NB4 (cell line): ENCODE measurements at places on chromosomes 11 and 22.

GRCh38 chr11:69644071-69644961 lies 3.4 kb downstream of the CCND1 start:
- no peak for DNase-seq

DNA sequence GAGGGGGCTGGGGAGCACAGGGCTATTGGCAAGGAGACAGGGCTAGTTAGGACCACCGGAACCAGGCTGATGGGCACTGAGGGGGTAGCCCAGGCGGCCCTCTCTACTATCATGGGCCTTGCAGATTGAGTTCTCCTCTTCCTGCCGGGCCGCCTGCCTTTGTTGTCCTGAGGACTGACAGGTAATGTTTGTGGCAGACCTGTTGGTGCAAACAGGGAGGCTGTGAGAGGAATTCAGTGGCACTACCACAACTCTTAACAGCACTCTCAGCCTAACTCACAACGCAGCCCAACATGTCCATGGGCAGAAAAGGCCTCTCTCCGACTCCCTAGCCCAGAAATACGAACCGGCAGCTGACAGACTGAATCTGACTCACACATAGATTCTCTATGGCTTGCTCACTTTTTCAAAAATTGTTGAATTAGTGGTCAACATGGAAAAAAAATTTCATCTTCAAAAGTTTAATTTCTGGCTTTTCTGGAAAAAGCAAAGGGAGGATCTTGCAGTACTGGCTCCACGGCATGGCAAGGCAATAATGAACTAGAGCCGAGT lies 11.4 kb downstream of the KCNJ5 start:
- DNase-seq = no peak

DNA sequence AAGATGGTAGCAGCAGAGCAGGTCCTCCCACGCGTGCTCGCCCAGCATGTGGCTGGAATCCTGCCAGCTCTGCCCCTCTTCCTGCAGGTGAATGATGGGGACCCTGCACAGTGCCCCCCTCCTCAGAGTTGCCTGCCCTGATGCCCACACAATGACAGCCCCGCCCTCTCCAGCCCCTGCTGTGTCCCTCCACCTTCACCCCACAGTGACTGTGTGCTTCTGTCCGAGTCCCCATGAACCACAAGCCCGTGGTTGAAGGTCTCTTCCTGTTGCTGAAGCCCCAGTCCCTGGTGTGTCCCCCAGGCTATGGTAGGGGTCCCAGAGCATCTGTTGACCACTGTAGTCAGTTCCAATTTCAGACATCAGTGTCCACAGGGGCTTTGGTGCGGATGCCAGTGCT lies 71.0 kb downstream of the BRD1 start:
- DNase-seq = no peak

DNA sequence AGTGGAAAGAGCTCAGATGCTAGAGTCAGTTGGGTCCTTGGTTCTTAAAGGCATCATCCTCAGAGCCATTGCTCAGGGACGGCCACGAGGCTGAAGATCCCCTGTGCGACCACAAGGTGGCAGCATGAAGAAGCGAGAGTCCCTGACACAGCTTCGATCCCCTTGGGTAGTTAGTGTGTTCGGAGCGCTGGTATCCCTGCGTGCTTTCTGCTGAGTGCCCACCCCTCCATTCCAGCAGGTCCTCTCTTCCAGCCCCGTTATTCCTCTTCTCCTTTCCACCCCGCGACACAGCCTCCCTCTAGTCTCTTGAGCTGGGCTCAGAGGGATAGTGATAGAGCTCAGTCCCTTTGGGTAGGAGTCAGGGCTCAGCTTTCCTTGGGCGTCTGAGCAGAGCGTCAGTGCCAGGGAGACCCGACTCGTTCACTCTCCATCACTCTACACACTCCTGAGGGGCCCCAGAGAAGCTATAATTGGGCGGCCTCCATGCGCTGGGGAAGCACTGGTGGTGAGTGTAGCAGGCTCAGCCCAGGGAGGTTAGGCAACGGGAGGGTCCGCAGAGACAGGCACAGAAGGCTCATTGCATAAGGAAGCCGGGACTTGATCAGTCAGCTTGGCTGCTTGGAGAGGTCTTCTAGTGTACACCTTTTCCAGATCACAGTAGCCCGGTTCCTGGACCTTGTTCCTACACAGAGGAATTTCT lies at the start of gene OR51D1:
Gene OR51D1 (plus strand): TSS at position 516 of the 700 bp plus-strand sequence. CDS start 2,314 bp downstream, outside the sequence.
- DNase-seq = peak; percentile 68

GRCh38 chr11:73288873-73289707 lies 17.0 kb downstream of the P2RY6 start:
- DNase-seq = peak; percentile 84

- DNase-seq = peak; percentile 62
Observed at GRCh38 chr11:14974515-14975251, 2.5 kb upstream of the CALCA start.

DNA sequence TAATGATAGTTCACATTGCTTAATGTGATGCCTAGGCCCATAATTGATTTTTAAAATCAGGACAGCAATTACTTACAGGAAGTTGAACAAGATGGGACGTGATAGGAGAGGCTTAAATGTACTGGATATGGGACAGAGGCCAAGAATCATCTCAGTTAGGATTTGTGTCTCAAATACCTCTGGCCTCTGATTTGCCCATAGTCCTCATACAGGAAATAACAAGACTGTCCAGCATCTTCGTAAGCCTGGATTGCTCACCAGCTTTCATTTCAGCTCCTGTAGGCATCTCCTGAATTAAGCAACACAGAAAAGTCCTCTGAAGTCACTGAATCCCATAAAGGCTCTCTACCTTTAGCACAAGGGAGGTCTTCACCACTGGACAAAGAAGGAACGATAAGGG lies at the start of gene MRGPRX3:
Gene MRGPRX3 (plus strand): TSS at position 231 of the 400 bp plus-strand sequence. CDS start 4,632 bp downstream, outside the sequence.
- DNase-seq = no peak

- no peak for DNase-seq
Observed at GRCh38 chr11:76167590-76167989, 38.7 kb downstream of the WNT11 start.

GRCh38 chr11:112734207-112734606 lies 227.0 kb upstream of the NCAM1 start:
- peak; percentile 47 for DNase-seq

DNA sequence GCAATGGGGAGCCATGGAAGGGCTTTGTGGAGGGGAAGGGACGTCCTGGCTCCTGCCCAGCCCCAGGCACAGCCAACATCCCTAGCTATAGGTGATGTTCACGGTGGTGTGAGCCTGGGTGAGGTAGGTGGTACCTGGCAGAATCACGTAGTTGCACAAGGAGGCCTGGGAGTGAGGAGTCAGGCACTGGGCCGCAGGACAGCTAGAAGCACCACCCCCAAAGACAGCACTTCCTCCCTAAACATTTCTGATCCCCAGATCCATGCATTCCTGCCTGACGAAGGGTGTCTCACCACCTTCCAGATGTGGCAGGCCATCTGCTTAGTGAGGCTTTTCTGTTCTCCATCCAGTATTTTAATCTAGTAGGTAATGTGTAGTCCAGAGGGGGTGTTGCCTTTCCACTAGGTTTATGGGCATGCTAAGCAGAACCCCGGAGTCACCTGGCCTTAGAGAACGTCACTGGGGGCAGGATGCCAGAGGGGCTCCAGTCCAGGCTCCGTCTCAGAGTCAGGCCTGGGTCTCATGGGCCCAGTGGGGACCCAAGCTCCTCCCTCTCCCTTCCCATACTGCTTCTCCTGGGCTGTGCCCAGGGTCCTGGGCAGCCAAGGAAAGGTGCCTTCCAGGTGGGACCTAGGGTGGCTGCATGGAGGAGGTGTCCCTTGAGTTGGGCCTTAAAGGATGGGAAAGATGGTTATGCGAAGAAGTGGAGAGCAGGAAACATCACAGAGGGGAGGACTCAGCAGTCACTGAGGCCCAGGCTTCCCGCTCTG lies 56.2 kb downstream of the OTOG start:
- no peak for DNase-seq

- no peak for DNase-seq
Observed at GRCh38 chr11:110584150-110584549, 128.1 kb downstream of the ARHGAP20 start.

DNA sequence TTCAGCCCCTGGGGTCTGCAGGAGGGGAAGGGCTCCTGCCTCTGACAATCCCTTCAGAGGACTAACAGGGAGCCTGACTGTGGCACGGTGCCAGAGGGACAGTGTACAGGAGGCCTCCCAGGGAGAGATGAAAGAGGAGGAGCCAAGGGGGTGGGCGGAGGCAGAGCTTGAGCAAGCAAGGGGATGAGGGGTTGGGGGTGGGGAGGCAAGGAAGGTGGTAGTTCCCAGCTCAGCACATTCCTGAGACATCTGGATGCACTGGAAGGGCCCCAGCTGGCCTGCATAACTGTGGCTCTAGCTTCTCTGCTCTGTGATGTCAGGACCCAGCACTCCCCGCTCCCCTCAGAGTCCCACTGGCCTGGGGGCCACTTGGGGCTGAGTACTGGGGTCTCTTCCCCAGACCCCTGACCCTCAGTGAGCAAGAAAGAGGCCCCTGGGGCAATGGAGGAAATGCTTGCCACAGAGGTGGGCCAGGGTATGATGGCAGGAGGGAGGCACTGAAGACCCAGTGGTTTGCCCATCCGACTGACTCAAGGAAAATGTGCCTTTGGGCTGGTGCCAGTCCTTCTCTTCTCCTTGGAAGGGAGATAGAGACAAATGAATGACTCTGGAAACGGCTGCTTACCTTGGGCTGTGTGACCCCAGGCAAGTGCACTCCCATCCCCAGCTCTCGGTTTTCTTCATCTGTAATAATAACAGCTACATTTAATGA lies 13.3 kb downstream of the CREB3L1 start:
- peak; percentile 40 for DNase-seq

- DNase-seq = no peak
Observed at GRCh38 chr11:3103076-3103475, 45.9 kb upstream of the CARS1 start.

DNA sequence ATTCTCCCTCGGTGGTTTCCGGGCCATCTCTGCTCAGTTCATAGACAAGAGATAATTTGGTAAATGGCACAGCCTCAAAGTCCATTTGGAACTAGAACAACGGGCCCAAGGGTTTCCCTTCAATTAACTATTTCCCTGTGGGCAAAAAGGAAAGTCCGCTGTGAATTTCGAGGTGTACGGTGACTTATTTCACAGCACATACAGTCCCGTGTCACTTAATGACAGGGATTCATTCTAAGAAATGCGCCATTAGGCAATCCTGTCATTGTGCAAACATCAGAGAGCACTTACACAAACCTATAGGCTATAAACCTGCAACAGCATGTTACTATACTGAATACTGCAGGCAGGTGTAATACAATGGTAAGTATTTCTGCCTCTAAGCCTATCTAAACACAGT lies 551.6 kb downstream of the OPCML start:
- peak; percentile 10 for DNase-seq

DNA sequence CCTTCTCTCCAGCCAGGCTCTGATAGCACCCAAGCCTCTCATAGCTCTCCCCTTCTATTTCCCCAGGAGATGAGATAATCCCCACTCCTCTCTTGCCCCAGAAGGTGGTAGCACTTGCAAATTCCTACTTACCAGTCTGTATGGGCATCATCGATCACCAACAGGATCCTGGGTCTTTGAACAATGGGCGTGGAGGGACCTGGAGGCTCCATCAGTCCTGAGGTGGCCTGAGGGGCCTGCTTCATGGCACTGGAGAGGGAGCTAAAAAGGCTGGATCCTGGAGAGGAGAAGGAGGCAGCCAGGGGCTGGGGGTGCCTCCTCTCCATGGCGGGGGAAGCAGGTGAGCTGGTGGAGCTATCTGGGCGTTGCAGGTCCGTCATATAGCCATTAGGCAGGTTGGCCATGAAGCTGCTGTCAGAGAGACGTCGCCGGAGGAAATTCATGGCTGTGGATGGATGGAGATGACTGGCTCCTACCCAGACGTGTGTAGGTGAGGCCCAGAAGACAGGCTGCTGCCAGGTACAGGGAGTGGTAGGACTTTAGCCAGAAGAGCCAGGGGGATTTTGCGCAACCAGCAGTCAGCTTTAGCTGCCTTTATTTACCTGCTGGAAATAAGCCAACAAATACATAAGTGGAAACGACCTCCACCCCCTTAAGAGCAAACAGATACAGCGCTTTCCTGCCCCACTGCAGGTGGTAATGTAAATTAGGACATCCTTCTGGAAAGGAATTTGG lies 51.8 kb downstream of the SYN3 start:
- no peak for DNase-seq

DNA sequence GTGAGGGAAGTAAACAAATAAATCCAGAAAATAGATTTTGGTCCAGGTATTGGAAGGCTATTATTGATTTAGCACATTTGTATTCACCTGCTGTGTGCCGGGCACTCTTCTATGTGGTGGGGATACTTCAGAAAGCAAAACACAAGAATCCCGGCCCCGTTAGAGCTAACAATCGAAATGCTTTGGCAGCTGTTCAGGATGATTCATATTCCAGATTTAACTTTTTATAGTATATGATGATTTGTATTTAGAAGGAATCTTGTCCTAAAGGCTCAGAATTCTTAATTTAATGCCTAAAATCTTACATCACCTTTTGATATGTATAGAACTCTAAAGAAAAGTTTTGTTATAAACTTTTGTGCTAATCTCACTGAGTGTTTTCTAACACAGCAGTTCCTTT lies 28.0 kb downstream of the ZC3H12C start:
- no peak for DNase-seq

DNA sequence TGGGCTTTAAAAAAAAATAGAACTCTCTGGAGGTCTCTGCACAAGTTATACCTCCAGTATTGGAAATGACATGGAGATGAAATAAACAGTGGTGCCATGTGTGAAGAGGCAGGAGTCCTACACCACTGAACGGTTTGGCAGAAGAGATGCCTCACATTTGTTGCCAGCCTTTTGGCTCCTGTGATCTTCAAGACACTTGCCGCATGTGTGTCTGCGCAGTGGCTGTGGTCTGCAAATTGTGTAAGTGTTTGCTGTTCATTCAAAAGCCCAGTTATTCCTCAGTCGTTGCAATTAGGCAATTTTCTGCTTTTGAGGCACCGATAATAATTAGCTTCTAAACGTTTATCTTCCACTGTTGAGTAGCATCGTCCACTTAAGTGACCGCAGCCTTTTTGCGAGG lies 319.1 kb downstream of the BRD1 start:
- peak; percentile 93 for DNase-seq

DNA sequence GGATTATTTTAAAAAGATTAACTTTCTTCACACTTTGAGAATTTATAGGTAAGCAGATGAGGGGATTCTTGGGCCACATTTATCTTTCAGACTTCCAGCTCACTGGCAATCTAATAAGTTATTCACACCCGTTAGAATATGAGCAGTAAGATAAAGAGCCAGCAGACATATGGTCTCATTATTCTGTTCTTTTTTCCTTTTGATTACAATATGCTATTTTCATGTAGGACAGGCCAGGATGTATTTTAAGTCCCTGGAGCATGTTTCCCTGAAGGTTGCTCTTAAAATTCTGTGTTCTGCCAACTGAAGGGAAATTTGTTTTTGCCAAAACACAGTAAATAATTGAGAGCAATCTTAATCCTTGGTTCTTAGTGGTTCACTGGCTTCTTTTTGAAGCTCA lies 22.2 kb downstream of the PDHX start:
- no peak for DNase-seq

- no peak for DNase-seq
Observed at GRCh38 chr11:272195-272930, 5.8 kb upstream of the NLRP6 start.

- no peak for DNase-seq
Observed at GRCh38 chr11:39542460-39542859, 1917.0 kb downstream of the LRRC4C start.

- no peak for DNase-seq
Observed at GRCh38 chr22:49455595-49455994, 372.1 kb downstream of the BRD1 start.
